Activated naive CD4-positive, alpha-beta T cell treated with anti-CD3 and anti-CD28 coated beads for 36 hours (primary cell): ENCODE measurements at places on chromosomes 12 and 14.
A peak's percentile ranks its signal among the peaks of the same experiment; 100 is the strongest.

DNA sequence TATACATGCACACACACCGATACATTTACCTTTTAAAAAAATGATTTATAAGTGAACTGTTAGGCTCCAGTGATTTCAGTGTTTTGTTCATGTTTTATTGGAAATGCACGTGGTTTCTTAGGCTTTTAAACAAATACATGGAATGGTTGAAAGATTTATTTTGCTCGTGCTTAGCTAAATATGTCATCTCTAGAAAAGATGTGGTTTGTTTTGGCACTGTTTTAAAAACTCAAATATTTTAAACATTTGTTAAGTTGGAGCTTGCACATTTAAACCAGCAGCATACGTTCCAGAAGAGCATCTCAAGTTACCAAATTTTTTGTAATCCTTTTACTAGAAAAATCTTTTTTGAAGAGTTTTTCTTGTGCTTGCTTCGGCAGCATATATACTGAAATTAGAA, 44.5 kb downstream of the FOXA1 start:
- no peak for DNase-seq

GRCh38 chr14:105899657-105900397, 373.4 kb downstream of the TMEM121 start:
- no peak for DNase-seq

- DNase-seq, result no peak
These were observed 90.1 kb downstream of the DRAM1 start for GRCh38 chr12:101967506-101967905.

DNA sequence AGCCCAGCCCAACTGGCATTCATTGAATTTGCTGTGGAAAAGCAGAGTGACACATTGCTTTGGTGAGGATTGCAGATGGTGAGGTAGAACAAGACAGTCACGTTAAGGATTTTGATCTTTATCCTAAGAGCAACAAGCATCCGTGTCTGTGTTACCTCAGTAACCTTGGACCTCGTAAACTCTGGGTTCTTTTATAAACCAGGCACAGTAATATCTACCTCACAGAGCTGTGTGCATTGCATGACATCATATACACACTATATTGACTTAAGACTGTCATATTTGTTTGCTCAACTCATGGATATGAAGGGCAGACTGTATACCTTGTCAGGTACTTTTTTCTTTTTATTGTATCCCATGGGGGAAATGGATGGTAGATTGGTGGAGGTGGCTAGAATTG, 156.2 kb downstream of the ETV6 start:
- DNase-seq, result no peak

DNA sequence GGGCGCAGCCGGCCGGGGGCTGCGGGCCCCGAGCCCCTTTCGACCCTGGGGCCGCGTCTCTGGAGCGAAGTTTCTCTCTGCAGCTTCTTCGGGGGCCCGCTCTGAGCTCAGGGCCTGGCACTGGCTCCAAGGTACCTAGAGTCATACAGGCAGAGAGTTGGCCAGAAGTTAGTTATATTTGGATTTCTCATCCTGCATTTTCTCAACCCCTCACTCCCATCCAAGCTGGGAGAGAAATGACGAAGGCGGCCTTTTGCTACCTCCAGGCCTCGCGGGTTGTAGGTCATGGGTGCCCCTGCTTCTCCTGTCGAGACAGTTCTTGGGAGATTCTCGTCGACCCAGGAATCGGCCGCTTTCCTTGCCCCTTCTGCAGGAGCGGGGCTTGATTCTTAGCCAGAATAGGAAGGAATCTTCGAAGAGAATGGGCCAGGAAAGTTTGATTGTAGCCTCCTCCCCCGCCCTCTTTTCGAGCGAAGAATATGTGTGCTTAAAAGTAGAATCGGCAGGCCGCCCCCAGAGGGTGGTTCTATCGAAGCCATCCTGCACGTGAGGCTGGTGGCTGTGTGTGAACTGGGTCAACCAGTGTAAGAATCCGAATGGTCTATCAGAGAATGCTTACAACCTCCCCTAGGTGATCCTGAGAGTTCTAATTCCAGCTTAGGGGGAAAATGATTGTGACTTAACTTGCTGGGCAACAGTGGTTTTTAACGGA, 785 bp downstream of the MLEC start:
- DNase-seq, result peak; percentile 47

- DNase-seq, result no peak
These were observed 444.8 kb downstream of the ATP23 start for GRCh38 chr12:58386136-58386535.

DNA sequence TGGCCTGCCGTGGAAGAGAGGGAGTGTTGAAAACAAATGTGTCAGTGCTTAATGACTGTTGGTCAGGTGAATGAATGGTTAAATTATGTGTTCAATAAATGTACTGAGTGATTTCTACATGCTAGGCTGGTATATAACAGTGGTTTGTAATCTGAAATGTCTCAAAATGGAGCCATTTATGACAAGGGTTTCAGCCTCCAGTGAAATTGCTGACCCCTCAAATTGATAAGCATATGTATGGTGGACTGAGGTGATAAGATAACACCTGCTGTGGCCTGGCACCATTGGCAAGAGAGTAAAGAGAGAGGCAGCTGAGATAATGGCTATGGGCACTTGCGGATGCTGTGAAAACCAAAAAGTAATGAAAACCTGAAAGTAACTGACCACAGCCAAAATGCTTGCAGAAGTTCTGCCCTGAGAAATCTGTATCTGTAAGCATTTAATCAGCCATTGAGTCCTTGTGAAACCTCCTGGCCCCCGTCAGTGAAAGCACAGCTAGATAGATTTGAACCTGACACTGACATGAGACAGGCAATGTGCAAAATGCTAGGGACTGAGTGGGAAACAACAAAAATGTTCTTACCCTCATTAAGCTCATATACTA, 1.4 kb upstream of the BCAT1 start:
- no peak for DNase-seq
